ENCODE measurements at places on chromosomes 6 and 20. TPM values are rescaled to one million over a fixed set of nuclear protein-coding genes. Genes with fewer than 3 reads are reported as not detected.

Gene TMEM74B
- not detected for total RNA-seq

- DNase-seq: no peak
Measured at GRCh38 chr6:53664623-53665022, 933 bp downstream of the KLHL31 start.

Gene PPP1R3G
- total RNA-seq: 3.3 TPM

Gene ZNF343
- 6.9 TPM for total RNA-seq

DNA sequence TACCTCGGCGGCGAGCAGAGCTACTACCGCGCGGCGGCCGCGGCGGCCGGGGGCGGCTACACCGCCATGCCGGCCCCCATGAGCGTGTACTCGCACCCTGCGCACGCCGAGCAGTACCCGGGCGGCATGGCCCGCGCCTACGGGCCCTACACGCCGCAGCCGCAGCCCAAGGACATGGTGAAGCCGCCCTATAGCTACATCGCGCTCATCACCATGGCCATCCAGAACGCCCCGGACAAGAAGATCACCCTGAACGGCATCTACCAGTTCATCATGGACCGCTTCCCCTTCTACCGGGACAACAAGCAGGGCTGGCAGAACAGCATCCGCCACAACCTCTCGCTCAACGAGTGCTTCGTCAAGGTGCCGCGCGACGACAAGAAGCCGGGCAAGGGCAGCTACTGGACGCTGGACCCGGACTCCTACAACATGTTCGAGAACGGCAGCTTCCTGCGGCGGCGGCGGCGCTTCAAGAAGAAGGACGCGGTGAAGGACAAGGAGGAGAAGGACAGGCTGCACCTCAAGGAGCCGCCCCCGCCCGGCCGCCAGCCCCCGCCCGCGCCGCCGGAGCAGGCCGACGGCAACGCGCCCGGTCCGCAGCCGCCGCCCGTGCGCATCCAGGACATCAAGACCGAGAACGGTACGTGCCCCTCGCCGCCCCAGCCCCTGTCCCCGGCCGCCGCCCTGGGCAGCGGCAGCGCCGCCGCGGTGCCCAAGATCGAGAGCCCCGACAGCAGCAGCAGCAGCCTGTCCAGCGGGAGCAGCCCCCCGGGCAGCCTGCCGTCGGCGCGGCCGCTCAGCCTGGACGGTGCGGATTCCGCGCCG is 994 bp downstream of the FOXC1 start:
- DNase-seq: peak; percentile 96

DNA sequence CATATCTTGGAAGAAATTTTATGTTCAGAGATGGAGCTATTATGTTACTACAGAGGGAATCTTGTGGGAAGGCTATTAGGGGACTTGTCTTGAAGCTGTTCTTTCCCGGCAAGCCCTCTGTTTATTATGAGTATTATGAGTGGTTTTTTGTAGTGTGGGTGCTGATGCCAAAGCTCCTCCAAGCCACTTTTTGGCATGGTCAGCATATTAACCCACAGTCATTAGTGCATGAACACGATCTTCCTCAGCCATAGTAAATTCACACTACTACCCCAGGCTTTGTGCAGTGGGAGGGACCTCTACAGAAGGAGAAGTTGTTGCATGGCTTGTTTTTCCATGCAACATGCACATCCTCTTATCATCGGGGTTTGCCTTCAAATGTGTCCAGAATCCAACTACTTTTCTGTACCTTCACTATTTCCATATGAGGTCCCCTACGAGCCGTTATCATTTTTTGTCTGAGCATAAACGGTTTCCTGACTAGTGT is 6.5 kb upstream of the BMP6 start:
- DNase-seq: no peak
